ENCODE measurements at places on chromosomes 5 and 9.

DNA sequence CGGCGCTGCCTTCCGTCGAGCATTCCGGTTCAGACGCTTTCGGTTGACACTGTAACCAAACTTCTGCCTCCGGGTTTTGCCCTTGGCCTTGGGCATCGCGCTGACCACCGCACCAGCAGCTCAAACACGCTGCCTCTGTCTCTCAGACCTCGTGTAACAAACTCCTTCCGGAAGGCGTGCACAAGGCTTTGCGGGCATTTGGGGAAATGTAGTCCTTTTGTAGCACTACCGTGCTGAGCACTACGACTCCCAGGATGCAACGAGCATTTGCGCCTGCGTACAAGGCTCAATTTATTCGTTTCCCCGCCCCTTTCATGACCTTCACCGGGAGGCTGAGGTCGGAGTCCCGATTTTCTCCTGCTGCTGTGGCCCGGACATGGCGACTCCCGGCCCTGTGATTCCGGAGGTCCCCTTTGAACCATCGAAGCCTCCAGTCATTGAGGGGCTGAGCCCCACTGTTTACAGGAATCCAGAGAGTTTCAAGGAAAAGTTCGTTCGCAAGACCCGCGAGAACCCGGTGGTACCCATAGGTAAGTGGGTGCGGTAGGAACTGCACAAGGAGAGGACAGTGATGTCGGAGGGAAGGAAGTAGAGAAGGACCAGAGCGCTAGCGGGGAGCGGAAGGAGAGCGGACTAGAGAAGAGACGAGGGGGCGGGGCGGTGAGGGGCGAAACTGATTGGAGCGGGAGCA is at the start of the genes HIGD2A and NOP16:
Gene HIGD2A, plus strand, starts transcription at position 308 of the 691 bp plus-strand sequence. Its CDS starts 69 bp downstream, at position 377.
Gene NOP16, minus strand, starts transcription at position 155 of the 691 bp plus-strand sequence. Its CDS starts 59 bp downstream, at position 96.
- H3K27me3 ChIP-seq: no peaks in the 10 kb centered on the region
- peaks cover 34% of the 10 kb centered on the region for H3K4me1 ChIP-seq
- H3K27ac ChIP-seq: peak within 1 kb of the TSS; percentile 100
- peak; percentile 96 for DNase-seq

GRCh38 chr9:2655411-2655901 is 33.9 kb downstream of the VLDLR start:
- H3K27ac ChIP-seq: peak overlapping the region; percentile 17
- H3K4me3 ChIP-seq: no peak overlapping the region

GRCh38 chr5:32280656-32281081 is 32.1 kb downstream of the MTMR12 start:
- H3K27ac ChIP-seq: peak overlapping the region; percentile 57
- peak overlapping the region; percentile 43 for H3K4me3 ChIP-seq
- peaks cover 50% of the 10 kb centered on the region for H3K4me1 ChIP-seq

GRCh38 chr9:85536076-85536475 is 205.7 kb downstream of the AGTPBP1 start:
- H3K36me3 ChIP-seq: no peaks in the 10 kb centered on the region
- no peak overlapping the region for H3K4me3 ChIP-seq
- no peak for DNase-seq

All from naive thymus-derived CD8-positive, alpha-beta T cell (primary cell).